ENCODE measurements at places on chromosomes 1 and 21. TPM values are rescaled to one million over a fixed set of nuclear protein-coding genes. Genes with fewer than 3 reads are reported as not detected.

KRTAP22-1 gene
- total RNA-seq: not detected

CAP1 gene
- 270 TPM for total RNA-seq

GBP1 gene
- total RNA-seq: 46.3 TPM

B3GALT2 gene
- 0.31 TPM for total RNA-seq

LCE3E gene
- not detected for total RNA-seq

BGLAP gene
- total RNA-seq: 0.31 TPM

RPE65 gene
- total RNA-seq: 0.10 TPM

PROK1 gene
- total RNA-seq: not detected

SERTAD4 gene
- total RNA-seq: under 0.01 TPM

KCNN3 gene
- 0.21 TPM for total RNA-seq

SLAMF6 gene
- 8.2 TPM for total RNA-seq

ANKRD65 gene
- not detected for total RNA-seq

CLCA4 gene
- total RNA-seq: not detected

OLIG2 gene
- 0.21 TPM for total RNA-seq

DYRK1A gene
- total RNA-seq: 316 TPM

Measured in mononuclear cell (primary cell).